ENCODE measurements at places on chromosomes 3 and 15.

DNA sequence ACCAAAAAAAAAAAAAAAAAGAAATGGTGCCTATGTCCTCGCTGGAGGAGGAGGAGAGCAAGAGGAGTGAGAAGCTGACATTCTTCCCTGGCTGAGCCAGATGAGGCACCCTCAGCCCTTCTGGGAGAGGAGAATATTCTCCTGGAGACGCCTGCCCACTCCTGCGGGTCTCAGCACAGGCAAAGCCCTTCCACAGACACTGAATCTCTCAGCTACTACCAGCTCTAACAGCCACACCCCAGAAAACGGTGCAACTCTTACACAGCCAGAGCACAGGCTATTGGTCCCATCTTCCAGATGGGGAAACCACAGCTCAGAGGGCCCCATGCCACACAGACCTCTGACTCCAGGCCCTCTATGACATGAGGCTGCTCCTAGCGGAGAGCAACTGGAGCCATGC, 5.7 kb downstream of the RASL12 start:
- DNase-seq, result no peak

DNA sequence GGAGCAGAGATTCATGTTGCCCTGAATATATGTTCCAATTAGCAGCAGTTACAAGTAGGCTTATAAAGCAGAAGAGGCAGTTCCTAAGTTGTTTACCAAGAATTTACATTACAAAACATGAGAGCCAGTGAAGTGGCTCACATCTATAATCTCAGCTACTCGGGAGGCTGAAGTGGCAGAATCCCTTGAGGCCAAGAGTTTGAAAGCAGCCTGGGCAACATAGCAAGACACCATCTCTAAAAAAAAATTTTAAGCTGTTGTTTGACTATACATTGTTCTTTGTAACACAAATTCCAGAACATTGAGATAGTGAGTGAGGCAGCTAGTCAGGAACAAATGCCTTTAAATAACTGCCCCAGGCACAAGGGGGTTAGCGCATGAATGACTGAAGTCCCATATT, 10.3 kb upstream of the ZMAT3 start:
- DNase-seq, result no peak

- DNase-seq, result peak; percentile 29
These were observed 455.0 kb upstream of the THBS1 start for GRCh38 chr15:39125904-39126303.

GRCh38 chr15:92928225-92928750, 28.2 kb downstream of the CHD2 start:
- no peak for DNase-seq

GRCh38 chr3:55431041-55431440, 56.1 kb downstream of the WNT5A start:
- no peak for DNase-seq

- no peak for DNase-seq
These were observed 326.1 kb downstream of the SATB1 start for GRCh38 chr3:18098960-18099587.

DNA sequence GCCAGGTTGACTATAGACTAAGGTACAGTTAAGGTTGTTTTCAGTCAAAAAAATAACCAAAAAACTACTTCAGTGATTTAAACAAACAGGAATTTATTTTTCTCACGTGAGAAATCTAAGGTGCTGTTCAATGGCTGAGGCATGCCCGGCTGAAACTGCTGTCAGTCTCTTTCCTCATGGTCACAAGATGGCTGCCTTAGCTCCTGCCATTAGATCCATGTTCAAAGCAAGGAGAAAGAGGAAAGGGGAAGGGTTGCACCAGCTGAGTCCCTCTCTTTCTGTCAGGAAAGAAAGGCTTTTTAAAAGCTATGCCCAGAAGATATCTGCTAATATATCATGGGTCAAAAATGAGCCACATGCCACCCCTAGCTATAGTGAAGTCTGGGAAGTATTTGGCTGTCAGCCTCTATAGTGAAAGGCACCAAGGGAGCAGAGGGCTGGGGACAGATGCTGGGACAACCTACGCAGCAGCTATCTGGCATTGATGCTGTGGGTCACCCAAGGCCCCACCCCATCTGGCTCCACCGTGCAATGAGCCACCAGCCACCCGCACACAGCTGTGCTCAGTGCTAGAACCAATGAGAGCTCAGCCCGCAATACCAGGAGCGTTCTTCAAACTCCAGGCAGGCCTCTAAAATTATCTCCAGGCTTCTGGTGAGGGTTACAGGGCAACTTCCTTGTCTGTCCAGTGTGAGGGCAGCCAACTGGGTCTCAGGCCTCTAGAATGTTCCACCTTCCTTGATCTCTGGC, 64.7 kb upstream of the GATA2 start:
- no peak for DNase-seq

- DNase-seq, result no peak
These were observed 230.7 kb upstream of the SLCO3A1 start for GRCh38 chr15:91622711-91623342.

DNA sequence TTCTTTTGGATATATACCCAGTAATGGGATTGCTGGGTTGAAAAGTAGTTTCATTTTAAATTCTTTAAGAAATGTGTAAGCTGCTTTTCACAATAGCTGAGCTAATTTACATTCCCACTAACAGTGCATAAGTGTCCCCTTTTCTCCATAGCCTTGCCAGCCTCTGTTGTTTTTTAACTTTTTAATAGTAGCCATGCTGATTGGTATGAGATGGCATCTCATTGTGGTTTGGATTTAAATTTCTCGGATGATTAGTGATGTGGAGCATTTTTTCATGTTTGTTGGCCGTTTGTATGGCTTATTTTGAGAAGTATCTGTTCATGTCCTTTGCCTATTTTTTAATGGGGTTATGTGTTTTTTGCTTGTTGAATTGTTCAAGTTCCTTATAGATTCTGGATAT, 444.3 kb upstream of the ATP11B start:
- no peak for DNase-seq

- no peak for DNase-seq
These were observed 160.1 kb upstream of the TMC3 start for GRCh38 chr15:81534124-81534523.

- DNase-seq, result no peak
These were observed 49.2 kb downstream of the HDGFL3 start for GRCh38 chr15:83158393-83158792.

DNA sequence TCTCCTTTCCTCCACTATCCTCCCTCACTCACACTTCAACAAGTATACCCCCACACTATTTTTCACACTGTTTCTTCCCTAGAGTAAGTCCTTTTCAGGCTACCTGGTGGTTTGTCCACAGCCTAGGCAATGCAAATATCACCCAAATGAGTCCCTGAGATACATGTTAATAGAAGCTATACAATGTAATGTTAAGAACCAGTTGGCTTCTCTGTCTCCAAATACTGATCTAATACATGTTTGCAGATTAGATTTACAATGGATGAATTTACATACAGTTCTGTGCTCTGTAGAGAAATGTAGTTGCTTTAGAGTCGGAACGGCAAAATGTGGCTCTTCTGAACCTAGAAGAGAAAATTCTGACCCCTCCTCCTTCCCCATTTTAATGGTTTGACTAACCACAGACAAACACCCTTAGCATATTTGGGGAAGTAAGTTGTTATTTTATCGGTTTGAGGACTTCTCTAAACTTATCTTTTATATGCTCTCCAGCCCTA, 63.6 kb upstream of the MBNL1 start:
- no peak for DNase-seq

DNA sequence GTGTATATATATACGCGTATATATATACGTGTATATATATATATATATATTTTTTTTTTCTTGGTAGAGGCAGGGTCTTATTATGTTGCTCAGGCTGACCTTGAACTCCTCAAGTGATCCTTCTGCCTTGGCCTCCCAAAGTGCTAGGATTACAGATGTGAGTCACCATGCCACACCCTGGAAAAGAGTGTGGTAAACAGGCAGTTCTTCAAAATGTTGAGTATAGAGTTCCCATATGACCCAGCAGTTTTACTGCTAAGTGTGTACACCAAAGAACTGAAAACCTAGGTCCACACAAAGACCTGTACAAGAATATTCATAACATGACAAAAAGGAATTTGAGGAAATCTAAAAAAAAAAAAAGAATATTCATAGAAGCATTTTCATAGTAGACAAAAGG, 71.8 kb upstream of the GCNT3 start:
- no peak for DNase-seq

DNA sequence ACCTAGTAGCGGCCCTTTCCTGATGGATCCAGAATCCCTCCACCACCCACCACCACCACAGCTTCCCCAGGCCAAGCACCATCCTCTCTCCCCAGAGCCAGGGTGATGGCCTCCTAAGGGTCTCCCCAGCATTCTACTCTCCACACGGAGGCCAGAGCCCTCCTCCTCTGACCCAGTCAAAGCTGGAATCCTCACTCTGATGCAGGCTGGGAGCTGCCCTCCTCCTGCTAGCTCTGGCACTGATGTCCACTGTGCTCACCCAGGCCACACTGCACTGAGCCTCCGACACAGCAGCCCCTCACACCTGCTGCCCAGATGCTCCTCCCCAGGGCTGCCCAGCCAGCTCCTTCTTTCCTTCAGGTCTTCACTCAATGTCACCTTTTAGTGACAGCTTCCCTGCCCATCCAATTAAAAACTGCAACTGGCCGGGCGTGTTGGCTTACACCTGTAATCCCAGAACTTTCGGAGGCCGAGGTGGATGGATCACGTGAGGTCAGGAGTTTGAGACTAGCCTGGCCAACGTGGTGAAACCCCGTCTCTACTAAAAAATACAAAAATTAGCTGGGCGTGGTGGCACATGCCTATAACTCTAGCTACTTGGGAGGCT, 21.0 kb downstream of the XXYLT1 start:
- no peak for DNase-seq

- no peak for DNase-seq
These were observed 9.2 kb downstream of the VILL start for GRCh38 chr3:37999836-38000235.

GRCh38 chr3:32525720-32526119, 23.1 kb upstream of the CMTM6 start:
- DNase-seq, result no peak

Data from SHP77 treated with DMSO at 0.1 percent for 48 hours (cell line).